Kidney epithelial cell (primary cell): ENCODE measurements at places on chromosomes 6 and 20. TPM values are rescaled to one million over a fixed set of nuclear protein-coding genes. Genes with fewer than 3 reads are reported as not detected.

The SOX18 gene
- total RNA-seq, result 0.04 and 0.07 TPM in 2 replicates

The RIN2 gene
- 30.6 and 34.1 TPM in 2 replicates for total RNA-seq

GRCh38 chr20:36441027-36441414, 100.3 kb upstream of the MYL9 start:
- DNase-seq, result no peak

DNA sequence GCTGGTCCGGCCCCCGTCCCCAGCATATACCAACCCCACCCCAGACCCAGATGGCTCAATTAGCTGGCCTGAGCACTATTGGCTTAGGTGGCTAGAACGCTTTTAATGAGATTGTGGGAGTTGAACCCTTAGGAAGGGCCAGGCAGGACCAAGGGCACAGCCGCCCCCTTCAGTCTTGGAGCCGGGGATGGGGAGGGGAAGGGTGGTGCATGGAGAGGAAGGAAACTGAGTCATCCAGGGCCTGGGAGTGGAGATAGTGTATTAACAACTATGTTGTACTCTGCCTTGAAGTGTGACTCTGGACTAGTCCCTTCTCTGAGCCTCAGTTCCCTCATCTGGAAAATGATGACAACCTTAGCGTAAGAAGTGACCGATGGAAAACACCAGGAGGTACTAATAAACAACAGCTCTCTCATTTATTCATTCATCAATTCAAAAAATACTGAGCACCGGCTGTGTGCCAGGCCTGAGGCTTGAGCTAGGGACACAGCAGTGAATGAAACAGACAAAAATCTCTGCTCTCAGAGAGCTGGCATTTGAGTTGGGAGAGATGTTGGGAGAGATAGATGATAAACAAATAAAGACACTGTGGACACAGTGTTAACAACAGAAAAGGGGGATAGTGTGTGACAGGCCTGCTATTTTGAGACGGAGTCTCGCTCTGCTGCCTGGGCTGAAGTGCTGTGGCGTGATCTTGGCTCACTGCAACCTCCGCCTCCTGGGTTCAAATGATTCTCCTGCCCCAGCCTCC, 11.5 kb downstream of the PEDS1 start:
- DNase-seq, result no peak
